ENCODE measurements at places on chromosomes 16 and 17. TPM values are rescaled to one million over a fixed set of nuclear protein-coding genes. Genes with fewer than 3 reads are reported as not detected.
A peak's percentile ranks its signal among the peaks of the same experiment; 100 is the strongest.

DNA sequence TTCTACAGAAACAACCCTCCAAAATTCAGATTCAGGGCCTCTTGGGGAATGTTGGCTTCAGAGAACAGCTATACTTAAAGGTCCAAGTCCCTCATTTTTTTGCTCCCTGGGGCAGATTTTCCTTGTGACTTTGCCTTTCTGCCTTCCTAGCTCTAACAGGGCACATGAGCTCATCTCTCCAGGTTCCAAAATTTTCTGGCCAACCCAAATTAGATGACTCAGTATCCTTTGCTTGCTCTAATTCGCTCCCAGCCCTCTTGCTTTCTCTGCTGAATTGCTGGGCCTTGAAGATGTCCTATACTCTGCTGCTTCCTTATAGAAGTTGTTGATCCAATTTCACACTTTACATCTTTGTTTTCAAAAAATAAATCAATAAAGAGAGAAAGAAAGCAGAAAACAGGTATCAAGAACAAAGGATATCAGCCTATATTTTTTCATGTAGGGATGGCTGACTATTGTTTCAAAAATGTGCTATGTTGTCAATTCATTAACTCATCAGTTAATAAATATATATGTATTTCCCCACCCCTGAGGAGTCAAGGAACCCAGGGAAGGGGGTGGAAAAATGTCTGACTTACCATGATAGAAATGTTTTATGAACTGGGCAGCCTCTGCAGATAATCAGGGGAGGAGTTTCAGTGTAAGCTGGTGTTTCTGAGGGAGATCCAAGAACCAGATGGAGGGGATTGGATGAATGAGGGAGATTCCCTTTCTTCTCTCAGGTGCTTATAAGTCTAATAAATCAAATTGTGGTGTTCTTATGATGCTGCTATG is 1.0 kb upstream of the KRTAP4-2 start:
- DNase-seq, result no peak

DNA sequence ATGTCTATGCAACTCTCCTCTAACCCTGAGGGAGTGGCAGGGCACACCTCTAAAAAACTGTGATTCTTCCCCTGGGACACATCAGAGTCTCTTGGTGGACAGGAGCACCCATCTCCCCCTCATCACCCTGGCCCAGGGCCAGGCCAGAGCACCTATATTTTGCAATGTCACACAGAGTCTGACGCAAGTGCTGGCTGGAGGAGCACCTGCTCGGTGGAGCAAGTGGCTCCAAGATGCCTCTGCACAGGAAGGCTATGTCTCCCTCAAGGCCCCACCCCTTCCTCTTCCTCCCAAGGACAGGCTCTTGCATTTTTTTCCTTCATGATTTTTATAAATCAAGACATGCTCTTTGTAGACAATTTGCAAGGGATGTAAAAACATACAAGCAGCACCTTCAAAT is 13.3 kb downstream of the SNN start:
- DNase-seq, result no peak

DNA sequence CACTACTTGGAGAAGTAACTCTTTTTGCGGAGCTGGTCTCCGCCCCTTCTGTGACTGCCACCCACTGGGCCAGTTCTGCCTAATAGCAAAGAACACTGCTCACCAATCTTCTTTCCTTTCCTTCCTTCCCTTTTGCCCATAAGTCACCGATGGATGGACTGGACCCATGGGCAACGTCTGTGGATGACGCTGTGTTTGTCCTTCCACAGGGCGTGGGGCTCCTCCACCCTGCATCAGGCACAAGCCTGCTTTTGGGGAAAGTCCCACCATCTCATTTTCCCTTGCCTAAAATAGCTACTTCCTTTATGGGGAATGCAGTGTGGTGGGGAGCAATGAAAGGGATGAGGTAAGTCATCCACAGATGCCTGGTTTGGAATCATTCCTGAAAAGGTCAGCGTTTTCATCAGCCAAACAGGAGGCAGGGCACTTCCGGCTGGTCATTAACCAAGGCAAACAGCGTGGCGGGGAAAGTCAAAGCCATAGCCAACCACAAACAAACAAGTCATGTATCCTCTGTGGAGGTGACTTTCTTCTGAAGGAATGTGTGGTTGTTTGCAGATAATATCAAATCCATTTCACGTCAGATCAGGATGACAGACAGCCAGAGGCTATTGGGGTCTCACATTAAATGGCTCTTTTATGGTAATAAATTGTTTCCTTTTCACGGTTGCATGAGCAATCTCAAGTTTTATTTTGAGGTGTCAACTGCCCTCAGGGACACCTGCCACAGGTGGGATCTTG is 30.7 kb upstream of the MED9 start:
- peak; percentile 86 for DNase-seq

DNA sequence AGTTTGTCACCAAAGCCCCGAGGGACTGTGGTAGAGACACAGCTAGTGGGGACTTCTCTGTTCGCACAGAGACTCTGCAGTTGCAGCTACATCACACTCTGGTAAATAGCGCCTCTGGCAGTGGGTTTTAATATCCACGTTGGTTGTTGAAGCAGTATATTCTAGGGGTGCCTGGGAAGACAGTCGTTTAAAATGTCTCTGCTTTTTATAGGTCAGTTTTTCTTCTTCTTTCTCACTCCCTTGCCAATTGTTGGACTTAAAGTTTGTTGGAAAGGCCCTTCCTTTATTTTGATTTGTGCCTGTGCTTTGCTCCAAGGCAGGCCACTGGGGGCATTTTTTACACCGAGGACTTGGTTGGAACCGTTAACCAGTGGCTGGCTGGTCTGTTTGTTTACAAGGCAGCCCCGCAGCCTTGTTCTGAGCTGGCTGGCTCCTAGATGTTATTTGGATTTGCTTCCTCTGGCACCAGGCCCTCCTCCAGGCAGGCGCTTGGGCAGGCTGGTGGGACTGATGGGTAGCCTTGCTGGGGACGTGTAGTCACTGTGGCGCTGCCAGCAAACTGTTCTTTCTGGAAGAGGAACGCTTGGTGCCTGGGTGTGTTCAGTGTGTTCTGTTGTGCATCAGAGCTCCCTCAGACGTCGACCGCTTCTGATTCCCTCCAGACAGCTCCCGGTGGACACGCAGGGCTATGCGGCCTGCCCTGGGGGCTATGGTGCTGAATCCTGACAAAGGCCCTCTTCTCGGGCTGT is 218.2 kb upstream of the CHMP6 start:
- no peak for DNase-seq

- no peak for DNase-seq
Observed at GRCh38 chr16:79769270-79769927, 168.9 kb upstream of the MAF start.

GRCh38 chr17:29595107-29595942 is 2.4 kb downstream of the ANKRD13B start:
- DNase-seq, result no peak

- DNase-seq, result no peak
Observed at GRCh38 chr16:64809876-64810629, 311.8 kb downstream of the CDH11 start.

- peak; percentile 85 for DNase-seq
Observed at GRCh38 chr17:82037092-82037888, at the start of gene DCXR. Gene DCXR, minus strand, starts transcription at chr17:82037697. Its CDS starts 15 bp downstream, at chr17:82037682.

DNA sequence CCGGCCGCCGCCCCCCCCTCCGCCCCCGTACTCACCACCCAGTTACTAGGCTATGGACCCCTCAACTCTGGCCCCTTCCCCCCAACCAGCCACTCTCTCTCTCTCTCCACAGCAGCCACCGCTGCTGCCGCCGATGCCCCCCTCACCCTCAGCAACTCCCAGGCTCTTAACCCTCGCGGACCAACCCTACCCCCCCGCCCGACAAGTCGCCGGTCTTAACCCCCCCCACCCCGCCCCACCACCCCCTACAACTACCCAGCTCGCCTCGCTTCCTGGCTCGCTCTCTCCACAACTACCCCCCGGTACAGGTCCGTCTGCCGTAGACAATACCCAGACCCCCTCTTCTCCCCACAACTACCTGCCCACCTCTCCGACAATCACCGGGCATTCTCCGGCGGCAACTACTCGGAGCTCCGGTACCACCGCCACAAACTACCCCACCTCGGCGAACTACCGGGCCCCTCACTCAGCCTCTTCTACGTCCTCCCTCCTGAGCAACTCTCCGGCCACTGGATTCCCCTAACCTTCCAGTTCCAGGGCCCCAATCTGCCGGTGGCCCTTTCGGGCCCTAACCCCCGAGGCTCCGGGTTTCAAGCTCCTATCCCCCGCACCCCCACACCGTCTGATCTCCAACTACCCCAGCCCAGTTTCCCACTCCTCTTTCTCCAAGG is 702 bp downstream of the PHF23 start:
- DNase-seq, result no peak

DNA sequence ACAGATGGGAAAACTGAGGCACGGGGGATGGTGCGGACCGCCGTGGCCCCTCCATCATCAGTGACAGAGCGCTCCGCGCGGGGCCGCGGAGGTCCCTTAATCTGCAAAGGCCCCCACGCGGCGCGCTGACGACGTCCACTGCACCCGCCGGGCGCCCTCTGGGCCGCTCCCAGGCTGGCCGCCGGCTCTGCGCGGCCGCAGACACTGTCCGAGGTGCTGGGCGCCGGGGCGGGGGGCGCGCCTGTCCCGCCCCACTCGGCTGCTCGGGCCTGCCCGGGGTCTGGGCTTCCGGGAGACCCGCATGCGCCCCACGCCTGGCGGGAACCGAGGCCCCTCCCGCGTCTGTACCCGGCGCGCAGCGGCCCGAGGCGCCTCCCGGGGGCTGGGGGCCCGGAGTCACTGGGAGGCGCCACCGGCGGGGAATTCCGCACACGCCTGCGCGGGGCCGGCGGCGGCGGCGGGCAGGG is 550 bp upstream of the RNF213 start:
- DNase-seq, result peak; percentile 39

Gene ZSCAN10
- 0.23 TPM for total RNA-seq

Gene ST6GALNAC1
- 0.76 TPM for total RNA-seq

Gene KRTAP9-8
- not detected for total RNA-seq

Gene SLC16A6
- 0.70 TPM for total RNA-seq

Gene ARL4D
- 8.8 TPM for total RNA-seq

Data from PC-9 (cell line).